T-helper 2 cell treated with Interferon-gamma antibody and Interleukin-4, amounts not matched to agents 100 ng/mL and 5 ng/mL, for 36 hours (primary cell): ENCODE measurements at places on chromosomes 6 and 20. TPM values are rescaled to one million over a fixed set of nuclear protein-coding genes. Genes with fewer than 3 reads are reported as not detected.

BMP7 gene
- total RNA-seq = not detected in 2 replicates

SLC35B3 gene
- total RNA-seq = 11.0 and 12.4 TPM in 2 replicates

PAK5 gene
- not detected in 2 replicates for total RNA-seq

CD83 gene
- total RNA-seq = 13.8 and 14.3 TPM in 2 replicates

PTGIS gene
- 22.7 and 23.7 TPM in 2 replicates for total RNA-seq

THBS2 gene
- total RNA-seq = not detected in 2 replicates

TPD52L1 gene
- not detected in 2 replicates for total RNA-seq

GGTLC1 gene
- total RNA-seq = not detected in 2 replicates

RNF144B gene
- total RNA-seq = 1.8 and 2.1 TPM in 2 replicates

PNPLA1 gene
- total RNA-seq = not detected in 2 replicates

GSTA3 gene
- total RNA-seq = not detected in 2 replicates

CST2 gene
- not detected in 2 replicates for total RNA-seq

RSPH3 gene
- total RNA-seq = 1.8 and 1.9 TPM in 2 replicates

CAP2 gene
- not detected in 2 replicates for total RNA-seq

CST5 gene
- not detected in 2 replicates for total RNA-seq

PSMB8 gene
- 448 and 470 TPM in 2 replicates for total RNA-seq

NKX2-2 gene
- not detected in 2 replicates for total RNA-seq

COL11A2 gene
- total RNA-seq = 0.59 and 0.77 TPM in 2 replicates

LTA gene
- total RNA-seq = 29.4 and 30.0 TPM in 2 replicates

ATP9A gene
- 0.59 and 1.1 TPM in 2 replicates for total RNA-seq

PTPN1 gene
- 73.0 and 73.9 TPM in 2 replicates for total RNA-seq

SLC32A1 gene
- not detected in 2 replicates for total RNA-seq

GJA10 gene
- 0.14 TPM in 1 of 2 replicates, not detected in the other for total RNA-seq

SLC22A3 gene
- not detected in 2 replicates for total RNA-seq

TTK gene
- 31.2 and 31.6 TPM in 2 replicates for total RNA-seq

C6orf52 gene
- 0.43 and 0.93 TPM in 2 replicates for total RNA-seq

HLA-G gene
- 1.7 and 1.8 TPM in 2 replicates for total RNA-seq

AP5S1 gene
- total RNA-seq = 15.7 and 18.5 TPM in 2 replicates

PI16 gene
- 0.14 and 0.16 TPM in 2 replicates for total RNA-seq

AVP gene
- not detected in 2 replicates for total RNA-seq

PRL gene
- total RNA-seq = not detected in 2 replicates
